ENCODE measurements at places on chromosomes 5 and 9. TPM values are rescaled to one million over a fixed set of nuclear protein-coding genes. Genes with fewer than 3 reads are reported as not detected.

The IL3 gene
- total RNA-seq, result not detected

The ADAM19 gene
- 0.47 TPM for total RNA-seq

DNA sequence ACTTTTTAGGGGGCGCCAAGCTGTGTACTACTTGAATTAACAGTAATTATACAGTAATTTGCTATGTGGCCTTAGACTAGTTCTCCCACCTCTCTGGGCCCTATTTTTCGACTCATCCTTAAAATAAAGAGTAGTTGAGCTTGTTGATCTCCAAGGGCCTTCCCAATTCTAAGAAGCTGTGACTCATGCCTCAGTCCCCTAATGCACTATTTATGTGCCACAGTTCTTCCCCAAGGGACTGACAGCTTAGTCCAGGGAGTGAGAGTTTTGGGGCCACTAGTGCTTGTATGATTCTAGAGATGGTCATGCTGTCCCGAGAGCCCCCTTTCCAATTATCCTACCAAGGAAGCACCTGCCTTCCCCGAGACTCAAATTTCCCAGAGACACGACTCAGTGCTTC is 149.7 kb downstream of the PAPPA start:
- DNase-seq, result no peak

- DNase-seq, result no peak
Measured at GRCh38 chr5:127799293-127799905, 96.2 kb downstream of the CCDC192 start.

DNA sequence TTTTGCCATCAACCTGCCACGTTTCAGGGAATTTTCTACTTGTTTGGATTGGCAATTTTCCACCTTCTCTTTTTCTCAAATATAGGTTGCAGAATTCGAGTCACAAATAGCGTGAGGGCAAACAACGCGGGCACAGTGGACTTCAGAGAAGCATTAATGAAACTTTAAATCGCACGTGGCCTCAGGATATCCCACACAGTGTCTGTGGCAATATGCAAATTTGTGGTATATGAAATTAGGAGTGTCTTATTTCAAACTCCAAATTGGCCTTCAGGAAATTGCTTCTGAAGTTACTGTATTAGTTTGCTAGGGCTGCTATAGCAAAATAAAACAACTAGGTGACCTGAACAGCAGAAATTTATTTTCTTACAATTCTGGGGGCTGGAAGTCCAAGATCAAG is 91.2 kb downstream of the MTRR start:
- no peak for DNase-seq

DNA sequence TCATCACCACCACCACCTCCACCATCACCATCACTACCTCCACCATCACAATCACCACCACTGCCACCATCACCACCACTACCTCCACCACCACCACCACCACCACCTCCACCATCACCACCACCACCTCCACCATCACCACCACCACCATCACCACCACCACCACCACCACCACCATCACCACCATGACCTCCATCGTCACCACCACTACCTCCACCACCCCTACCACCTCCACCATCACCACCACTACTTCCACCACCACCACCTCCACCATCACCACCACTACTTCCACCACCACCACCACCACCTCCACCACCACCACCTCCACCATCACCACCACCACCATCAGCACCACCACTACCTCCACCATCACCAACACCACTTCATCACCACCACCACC is 23.5 kb upstream of the ADCY2 start:
- DNase-seq, result peak; percentile 62

GRCh38 chr9:75108571-75108970 is 20.3 kb downstream of the OSTF1 start:
- DNase-seq, result no peak

All from pancreas (tissue), 10 donors.